ENCODE measurements at places on chromosomes 16 and 17. TPM values are rescaled to one million over a fixed set of nuclear protein-coding genes. Genes with fewer than 3 reads are reported as not detected.

DNA sequence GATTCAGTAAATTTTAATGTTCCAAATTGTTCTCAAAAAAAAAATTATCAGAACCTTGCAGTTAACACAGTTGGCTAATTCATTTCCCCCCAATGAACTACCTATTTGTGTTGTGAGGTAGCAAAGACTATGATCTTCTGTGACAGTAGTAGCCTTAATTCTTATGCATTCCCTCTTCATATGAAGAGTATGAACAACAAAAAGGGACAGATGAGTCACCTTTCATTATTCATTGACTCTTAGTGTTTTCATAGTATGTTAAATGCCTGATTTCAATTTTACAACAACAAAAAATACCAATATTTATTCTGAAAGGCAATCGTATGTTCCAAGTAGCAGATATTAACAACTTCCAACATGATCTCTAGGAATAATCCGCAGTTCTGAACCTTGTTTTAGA lies 3.6 kb upstream of the SLFN11 start:
- DNase-seq, result no peak

DNA sequence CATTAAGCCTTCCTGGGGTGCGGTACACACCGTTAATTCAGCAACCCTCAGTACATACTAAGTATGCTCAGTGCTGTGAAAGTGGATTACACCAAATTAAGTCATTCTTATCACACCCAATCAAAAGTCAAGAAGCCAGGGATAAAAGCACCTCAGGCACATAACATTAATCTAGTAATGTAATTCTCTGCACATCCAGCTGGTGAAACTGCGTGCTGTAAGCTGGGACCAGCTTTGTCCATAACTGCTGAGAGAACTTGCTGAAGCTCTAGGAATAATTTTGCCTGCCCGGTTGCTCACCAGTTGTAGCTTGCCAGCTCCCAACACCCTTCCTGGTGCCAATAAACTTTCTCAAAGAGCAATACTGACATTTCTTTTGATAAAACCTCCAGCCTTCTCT lies 44.9 kb downstream of the SLC47A1 start:
- no peak for DNase-seq

DNA sequence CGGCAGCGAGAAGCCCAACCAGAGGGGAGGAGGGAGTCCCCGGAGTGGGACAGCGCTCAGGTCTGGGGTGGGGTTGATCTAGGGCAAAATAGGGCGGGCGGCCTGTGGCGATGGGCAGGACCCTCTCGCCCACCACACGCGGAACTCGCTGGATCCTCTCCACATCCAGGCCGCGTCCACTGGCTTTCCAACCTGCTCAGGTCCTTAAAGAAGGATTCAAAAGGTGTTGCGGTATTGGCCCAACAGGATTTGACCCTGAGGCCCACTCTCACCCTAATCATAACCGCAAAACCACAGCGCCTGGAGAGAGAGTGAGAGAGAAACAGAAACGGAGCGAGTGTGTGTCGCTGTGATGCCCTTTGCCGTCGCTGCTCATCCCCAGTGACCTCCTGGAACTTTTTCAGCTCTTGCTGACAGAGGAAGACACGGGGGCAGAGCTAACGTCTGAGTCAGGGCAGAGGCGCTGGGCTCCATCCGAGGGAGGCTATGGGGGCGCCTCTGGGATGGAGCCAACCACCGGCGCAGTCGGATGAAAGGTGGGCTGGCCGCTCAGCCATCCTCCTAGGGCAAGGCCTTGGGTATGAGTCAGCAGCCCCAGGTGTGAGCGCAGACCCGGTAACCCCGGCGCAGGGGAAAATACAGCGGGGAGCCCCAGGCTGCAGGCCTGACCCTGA lies 16.7 kb upstream of the OR1F1 start:
- no peak for DNase-seq

The MAF gene
- total RNA-seq, result 4.1 TPM

The KRTAP4-4 gene
- total RNA-seq, result not detected

The SLC5A2 gene
- total RNA-seq, result not detected

DNA sequence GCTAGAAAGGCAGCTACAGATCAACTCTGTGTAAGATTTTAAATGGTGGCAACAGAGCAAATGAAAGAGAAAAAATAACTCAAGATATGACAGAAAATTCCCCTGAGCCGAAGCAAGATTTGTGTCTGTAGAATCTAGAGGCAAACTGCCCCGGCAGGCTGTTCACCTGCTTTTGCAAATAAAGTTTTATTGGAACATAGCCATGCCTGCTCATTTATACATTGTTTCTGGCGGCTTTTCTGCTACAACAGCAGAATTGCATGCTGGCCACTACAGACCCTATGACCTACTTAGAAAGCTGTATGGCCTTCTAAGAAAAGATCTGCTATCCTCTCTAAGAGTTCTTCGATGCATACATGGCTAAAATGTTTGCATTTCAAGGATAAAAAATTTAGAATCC lies 119.5 kb downstream of the SALL1 start:
- DNase-seq, result no peak

- no peak for DNase-seq
Observed at GRCh38 chr17:1180958-1181752, 1.4 kb upstream of the ABR start.

The MRPL10 gene
- total RNA-seq, result 63.9 TPM
